ENCODE measurements at places on chromosomes 3 and 15.

DNA sequence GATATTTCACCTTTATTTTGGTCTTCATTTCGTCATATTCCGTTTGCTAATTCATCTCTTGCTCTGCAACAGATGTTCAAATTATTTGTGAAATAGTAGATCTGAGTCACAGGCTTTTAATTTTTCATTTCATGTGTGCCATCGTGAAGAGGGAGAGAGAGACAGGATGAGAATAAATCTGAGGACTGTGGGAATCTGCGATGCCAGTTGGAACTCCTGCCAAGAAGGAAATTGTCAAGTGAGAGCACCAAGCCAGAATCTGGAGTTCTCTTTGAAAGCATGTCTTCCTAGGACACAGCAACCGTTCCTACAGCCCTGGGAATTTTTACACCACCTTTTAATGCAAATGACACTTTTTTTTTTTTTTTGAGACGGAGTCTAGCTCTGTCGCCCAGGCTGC lies 48.8 kb downstream of the NSMCE3 start:
- DNase-seq: no peak

DNA sequence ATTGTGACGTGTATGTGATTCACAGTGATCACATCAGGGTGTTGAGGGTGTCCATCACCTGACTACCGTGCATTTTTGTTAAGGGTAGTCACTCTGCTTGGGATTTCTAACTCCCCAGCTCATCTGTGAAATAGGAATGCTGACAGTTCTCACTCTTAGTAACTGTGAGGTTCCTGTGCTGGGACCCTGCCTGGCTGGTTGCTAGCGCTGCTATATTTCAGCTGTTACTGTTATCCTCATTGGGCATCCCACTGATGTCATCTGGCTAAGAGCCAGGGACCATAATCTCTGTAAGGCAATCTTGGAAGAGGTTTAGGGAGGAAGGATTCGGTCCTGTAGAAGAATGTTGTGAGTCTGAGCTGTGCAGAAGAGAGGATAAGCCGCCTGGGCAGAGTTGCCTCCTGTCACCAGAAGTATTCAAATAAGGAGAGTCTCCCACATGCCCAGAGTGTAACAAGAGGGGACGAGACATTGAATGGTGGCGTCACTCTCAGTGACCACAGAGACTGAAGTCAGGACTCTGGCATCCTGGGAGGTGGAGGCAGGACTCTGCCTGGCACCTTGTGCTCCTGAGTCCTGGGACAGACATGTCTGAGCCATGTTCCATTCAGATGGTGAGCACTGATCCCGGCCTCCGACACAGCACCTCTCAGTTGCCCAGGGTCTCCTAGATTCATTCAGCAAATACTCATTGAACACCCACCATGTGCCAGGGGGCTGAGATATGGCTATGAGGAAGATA lies 52.2 kb downstream of the FBLN2 start:
- no peak for DNase-seq

GRCh38 chr15:40282147-40282868 lies 556 bp downstream of the ANKRD63 start:
- DNase-seq: no peak

GRCh38 chr3:42800251-42800650 lies 4.0 kb downstream of the HIGD1A start:
- no peak for DNase-seq

- no peak for DNase-seq
Observed at GRCh38 chr3:2517500-2518172, 419.0 kb downstream of the CNTN4 start.

DNA sequence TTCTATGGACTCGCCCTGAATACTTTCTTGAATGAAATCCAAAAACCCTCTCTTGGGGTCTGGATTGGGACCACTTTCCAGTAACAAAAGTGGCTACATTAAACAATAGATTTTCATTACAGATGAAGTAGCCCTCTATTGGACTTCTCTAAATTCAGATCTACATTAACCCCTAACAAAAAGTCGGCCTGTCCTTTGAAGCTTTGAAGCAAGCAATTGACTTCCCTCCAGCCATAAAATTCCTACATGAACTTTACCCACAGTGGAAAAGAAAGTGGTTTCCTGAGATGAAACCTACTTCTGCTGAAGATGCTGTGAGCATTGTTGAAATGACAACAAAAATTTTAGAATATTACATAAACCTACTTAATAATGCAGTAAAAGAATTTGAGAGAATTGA lies 967.1 kb upstream of the ROBO1 start:
- DNase-seq: no peak

DNA sequence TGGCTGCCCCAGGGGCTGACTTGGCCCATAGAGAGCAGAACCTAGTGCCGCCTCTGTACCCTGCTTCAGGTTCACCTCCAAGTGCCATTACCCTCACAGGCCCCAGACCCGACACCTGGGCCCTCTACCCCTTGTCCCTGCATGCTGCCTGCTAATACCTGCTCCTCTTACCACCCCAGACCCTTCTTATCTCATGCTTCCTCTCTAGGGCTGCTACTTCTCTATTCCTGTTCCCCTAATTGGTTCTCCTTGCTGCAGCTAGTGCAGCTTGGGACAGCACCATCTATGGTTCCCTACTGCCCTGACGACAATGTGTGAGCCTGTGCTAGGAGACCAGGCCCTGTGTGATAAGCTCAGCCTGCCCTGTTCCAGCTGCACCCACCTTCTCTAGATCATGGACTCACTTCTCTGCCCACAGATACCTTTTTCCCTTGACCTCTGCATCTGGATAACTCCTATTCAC lies 15.3 kb downstream of the HDAC11 start:
- DNase-seq: no peak
